ENCODE measurements at places on chromosomes 2 and 18.

DNA sequence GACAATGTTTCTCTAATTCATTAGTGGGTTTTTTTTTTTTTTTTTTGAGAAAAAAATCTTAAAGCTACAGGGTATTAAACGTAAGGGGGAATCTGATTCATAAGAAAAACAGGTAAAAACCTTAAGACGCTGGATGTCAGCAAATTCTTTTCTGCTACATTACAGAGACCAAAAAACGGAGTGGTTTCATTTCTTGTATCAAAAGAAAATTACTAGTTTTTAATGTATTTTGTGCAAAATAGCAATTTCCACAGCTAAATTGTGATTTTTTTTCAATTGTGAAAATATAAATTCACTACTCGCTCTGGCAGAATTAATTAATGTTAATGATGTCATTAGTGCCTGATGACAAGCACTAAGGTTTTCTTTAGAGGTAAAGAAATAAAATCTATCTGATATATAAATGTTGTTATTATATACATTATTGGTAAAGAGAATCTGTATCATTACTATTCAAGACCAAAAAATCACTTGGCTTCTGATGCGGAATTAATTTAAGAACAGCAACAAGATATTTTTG lies 9.9 kb downstream of the OTX1 start:
- no peak for DNase-seq

DNA sequence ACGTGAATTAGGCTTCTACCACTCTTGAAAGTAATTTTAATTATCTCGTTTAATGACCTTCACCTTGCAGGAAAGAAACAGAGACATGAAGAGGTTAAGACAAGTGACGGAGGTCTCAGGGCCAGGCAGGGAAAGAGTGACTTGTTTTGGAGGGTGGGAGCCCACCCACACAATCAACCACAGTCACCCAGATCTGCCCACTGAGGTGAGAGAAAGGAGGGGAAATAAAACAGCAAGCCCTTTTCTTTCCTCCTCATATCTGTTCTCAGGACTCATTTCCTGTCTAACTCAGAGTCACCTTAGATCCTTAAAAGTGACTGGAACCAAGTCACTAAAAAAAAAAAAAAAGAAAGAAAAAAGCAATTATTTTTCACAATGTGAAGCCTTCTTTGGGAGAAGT lies 26.8 kb downstream of the ATP8B1 start:
- DNase-seq = no peak

GRCh38 chr2:54619660-54620231 lies 103.7 kb upstream of the EML6 start:
- no peak for DNase-seq

DNA sequence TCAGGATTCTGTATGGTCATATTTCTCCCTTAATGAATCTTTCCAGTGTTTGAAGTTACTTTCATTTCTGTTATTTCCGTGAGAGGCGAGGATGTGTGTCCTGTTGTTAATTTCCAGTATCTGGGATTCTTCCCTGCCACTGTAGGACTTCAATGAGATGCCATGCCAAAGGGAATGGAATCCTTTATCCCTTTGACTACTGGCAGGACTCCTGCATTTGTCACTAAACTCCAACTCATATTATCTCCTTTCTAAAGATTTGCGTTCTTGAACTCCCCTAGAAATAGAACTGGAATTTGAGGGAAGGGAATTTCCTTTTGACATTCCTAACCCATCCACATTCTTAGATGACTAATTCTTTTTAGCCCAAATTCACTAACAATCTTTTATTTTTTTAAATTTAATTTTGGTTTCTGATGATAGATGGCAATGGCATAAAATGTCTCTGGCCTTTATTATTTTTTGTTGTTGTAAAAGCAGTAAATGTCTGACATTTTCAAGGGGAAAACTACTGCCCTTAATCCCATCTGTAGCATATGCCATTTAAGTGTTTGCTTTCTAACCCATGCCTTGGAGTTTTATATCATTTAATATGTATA lies 87.8 kb upstream of the EML6 start:
- DNase-seq = no peak

DNA sequence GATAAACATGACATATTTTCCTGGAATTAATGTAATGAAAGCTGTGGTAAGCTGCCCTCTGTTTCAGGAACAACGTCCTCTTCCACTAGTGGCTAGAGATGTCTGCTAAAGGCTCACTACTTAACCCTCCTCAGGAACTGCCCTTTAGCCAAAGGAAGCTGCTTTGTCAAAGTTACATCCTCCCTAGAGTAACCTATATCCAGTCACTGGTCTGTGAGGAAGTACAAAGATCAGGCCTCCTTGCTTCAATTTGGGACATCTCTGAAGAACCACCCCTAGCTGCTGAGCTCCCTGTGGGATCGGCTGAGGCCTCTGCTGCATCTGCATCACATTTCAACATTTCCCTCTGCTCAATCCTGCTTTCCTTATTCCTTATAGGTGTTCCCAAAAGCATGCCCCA lies 107.8 kb downstream of the PRELID3A start:
- no peak for DNase-seq

- no peak for DNase-seq
These were observed 64.8 kb upstream of the PID1 start for GRCh38 chr2:229335877-229336346.

- no peak for DNase-seq
These were observed 208.2 kb downstream of the SLC8A1 start for GRCh38 chr2:40243581-40244187.

GRCh38 chr2:204437815-204438756 lies 107.2 kb upstream of the PARD3B start:
- no peak for DNase-seq

- no peak for DNase-seq
These were observed 80.3 kb downstream of the INSIG2 start for GRCh38 chr2:118168615-118169014.

- peak; percentile 11 for DNase-seq
These were observed 91.7 kb upstream of the EPC2 start for GRCh38 chr2:148552675-148553331.

DNA sequence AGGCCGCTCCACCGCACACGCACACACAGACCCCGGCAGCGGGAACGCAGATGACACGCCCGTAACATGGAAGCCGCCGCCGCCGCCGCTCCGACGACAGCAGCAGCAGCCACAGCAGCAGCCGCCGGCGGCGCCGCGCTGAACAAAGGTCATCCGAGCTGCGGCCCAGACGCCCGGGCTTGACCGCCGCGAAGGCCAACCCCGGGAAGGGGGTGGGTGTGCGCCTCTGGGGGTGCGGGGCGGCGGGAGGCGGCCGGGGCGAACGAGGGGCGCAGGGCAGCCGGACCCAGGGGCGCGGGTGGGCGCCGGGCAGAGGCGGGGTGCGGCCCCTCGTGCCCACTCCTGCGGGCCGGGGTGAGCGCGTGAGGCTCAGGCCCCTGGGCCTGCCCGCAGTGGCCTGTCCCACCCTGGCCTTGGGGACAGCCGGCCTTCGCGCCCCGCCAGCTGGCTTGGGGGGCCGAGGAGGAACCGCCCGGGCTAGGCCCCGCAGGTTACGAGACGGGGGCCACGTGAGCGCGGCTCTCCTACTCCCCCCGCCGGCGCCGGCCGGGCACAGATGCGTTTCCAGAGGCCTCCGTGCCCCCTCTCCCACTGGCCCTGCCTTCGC lies 1.0 kb upstream of the ZNF532 start:
- no peak for DNase-seq

GRCh38 chr18:33916200-33916599 lies 308.5 kb downstream of the NOL4 start:
- no peak for DNase-seq

- DNase-seq = no peak
These were observed 8.3 kb upstream of the ARHGEF4 start for GRCh38 chr2:130828461-130828860.

Data from pons (tissue), 1 donor.